ENCODE measurements at places on chromosomes 1 and 21.
A peak's percentile ranks its signal among the peaks of the same experiment; 100 is the strongest.

- no peak for DNase-seq
Observed at GRCh38 chr1:87816646-87817045, 488.0 kb downstream of the LMO4 start.

DNA sequence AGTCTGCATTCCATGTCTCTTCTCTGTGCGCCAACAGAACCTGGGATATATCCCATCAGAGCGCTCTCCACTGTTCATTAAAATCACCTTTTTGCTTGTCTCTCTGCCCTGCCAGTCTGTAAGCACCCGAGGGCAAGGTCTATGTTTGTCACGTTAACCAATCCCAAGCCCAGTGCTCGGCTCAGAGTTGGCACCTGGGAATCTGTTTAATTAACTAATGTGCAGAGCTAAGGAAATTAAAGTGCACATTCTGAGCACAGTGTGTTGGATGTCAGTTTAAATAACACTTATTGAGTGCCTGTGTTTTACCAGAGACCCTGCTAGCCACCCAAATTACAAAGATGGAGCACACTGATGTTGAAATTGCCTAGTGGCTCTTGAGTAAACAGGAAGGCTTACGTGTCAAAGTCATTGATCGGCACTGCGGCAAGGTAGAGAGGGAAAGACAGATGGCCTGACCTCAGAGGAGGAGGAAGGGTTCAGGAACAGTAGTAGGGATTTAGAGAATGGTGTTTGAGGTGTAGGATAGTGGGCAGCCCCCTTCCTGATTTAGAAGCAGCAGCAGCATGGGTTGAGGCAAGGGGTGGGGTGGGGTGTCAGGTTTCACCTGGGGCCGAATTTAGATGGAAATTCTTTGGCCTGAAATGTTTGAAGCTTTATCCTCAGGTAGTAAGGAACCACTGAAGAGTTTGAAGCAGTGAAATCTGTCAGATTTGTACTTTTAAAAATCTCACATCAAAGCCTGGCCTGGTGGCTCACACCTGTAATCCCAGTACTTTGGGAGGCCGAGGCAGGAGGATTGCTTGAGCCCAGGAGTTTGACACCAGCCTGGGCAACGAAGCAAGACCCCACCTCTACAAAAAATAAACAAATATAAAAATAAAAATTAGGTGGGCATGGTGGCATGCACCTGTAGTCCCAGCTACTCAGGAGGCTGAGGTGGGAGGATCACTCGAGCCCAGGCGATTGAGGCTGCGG is 7.7 kb downstream of the ARMH1 start:
- no peak for DNase-seq

GRCh38 chr1:173210283-173210682 is 3.2 kb upstream of the TNFSF4 start:
- DNase-seq = no peak

GRCh38 chr1:113758631-113759332 is 504 bp downstream of the PHTF1 start:
- peak; percentile 66 for DNase-seq

DNA sequence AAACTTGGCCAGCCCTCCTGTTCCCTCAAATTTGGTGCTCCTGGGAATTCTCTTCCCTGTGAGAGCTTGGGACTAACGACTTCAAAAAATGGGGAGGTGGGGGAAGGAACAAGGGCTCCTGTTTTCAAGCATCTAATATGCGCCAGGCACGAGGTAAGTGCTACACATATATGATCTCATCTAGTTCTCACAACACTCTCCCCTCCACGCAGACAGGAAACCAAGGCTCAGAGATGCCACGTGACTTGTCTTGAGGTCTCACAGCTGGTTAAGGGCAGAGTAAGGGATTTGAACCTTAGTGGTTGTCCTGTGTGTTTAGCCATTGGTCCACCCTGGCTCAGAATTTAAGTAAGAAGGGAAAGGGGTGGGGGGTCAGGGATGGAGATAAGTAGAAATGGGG is 125.9 kb downstream of the DMRTB1 start:
- DNase-seq = no peak

DNA sequence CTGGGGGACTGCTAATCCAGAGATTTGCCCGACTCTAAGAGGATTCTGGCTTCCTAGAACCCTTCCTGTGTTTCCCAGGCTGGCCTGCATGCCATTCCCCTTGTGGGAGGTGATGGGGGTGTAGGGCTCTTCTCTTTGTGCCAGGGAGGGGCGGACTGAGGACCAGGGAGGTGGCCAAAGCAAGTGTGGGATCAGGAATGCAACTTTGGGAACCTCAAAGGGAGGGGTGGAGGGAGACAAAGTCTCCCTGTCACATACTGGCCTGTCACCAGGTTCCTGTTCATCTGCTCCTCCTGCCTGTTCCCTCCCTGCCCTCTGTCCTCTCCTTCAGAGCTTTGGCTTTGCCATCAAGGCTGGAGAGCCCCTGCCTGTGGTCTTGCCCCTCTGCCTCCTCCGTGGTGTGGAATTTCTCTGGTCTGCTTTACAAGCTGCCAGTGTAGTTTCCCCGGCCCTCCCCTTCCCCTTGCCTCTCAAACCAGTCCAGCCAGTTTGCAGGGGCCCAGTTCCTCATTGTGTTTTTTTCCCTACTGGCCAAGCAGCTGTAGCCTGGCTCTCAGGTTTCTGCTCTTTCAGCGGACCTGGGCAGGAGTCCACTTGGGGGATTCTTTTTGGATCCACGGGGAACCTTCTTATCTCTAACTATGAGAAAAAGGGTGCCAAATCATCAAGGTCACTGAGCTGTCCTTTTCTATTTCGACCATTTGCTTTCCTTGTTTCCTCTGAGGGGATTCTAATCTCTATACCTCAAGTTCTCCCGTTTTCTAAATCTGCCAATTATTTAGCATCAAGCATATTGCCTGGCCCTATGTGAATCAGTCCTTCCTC is 1.8 kb downstream of the CGN start:
- DNase-seq = no peak

DNA sequence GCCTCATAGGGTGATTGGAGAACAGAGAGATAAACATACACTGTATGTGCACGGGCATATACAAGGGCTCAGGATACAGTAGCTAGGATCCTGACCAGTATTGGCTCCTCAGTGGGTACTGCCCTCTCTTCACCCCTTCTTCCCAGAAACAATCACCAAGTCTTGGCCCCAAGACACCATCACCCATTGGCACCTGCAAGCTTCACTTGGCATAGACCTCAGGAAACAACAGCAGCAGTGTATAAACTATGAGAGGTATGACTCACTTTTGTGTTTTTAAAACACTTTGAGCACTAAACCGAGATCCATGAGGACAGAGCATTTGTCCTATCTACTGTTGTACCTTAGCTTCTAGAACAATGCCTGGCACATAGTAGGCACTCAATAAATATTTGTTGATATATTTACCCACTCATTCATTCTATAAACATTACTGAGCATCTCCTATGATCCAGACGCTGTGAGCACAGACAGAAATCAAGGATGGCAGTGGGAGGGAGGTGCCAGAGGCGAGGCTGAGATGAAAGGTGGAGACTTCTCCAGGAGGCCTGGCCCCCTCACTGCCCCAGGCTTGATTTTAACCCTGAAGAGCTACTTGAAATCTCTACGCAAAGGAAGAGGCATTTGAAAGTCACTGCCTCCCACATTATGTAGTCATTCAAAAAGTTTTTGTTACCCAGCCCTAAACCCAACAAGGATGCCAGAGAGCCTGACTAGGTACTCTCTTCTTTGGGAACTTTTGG is 95.2 kb downstream of the CAMK2N1 start:
- no peak for DNase-seq

DNA sequence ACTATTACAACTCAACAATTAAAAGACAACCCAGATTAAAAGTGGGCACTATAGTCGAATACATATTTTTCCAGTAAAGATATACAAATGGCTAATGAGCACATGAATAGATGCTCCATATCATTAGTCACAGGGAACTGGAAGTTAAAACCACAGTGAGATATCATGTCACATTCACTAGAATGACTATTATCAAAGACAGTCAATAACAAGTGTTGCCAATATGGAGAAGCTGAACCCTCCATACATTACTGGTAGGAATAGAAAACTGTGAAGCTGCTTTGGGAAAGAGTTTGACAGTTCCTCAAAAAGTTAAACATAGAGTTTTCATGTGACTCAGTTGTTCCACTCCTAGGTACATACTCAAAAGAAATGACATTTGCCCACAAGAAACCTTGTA is 30.6 kb upstream of the MRPS6 start:
- DNase-seq = no peak

GRCh38 chr1:223136086-223136485 is 7.0 kb downstream of the TLR5 start:
- no peak for DNase-seq

GRCh38 chr1:180246579-180246978 is 16.5 kb downstream of the LHX4 start:
- DNase-seq = no peak

GRCh38 chr1:24912376-24913273 is 17.5 kb downstream of the RUNX3 start:
- DNase-seq = no peak

- DNase-seq = peak; percentile 65
Observed at GRCh38 chr1:10074059-10074851, 41.5 kb downstream of the UBE4B start.

- no peak for DNase-seq
Observed at GRCh38 chr1:17998889-17999288, 108.7 kb upstream of the IGSF21 start.

GRCh38 chr1:112465122-112465521 is 43.6 kb upstream of the WNT2B start:
- no peak for DNase-seq

DNA sequence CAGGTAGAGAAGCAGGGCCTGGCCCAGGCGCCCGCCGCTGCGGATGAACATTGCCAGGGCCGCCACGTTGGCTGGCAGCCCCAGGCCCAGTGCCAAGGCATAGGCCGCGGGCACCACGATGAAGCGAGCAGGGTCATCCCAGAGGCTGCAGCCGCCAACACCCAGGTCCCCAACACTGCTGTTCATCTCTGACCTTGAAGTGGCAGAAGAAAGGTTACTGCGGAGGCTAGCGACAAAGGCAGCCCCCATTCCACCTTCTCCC is 8.0 kb downstream of the TMEM35B start:
- DNase-seq = peak; percentile 27

DNA sequence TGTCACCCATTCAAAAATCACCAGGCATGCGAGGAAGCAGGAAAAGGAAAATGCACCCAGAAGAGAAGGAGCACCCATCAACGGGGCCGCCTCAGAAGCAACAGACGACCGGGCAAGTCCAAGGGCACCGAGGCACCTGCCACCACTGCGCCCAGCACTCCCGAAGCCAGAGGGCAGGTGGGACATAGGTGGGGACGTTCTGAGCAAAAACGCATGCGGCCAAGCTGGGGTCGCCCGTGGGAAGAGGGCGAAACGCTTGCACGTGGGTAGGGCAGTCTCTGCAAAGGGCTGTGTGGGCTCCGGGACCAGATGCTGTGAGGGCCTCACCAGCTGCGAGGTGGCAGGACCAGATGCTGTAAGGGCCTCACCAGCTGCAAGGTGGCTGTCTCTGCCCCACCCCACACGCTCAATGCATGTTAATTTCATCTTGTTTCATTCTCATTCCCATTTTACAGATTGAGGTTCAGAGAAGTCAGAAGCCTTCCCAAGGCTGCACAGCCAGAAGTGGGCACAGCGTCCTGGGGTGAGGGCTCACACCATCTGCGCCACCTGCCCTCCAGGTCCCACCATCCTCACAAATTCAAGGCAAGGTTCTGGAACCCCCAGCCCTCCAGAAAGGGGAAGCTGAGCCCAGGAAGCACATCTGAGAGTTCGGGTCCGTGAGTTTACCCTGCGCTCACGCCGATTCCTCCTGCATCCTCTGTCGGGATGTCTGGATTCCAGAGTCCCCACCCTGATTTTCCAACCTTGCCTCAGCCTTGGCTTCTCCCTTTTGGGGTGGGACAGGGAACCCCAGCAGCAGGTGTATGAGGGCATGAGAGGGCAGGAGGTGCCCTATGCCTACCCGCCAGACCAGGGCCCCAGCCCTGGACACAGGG is 8.2 kb upstream of the SAMD11 start:
- no peak for DNase-seq

GRCh38 chr1:175162955-175163354 is 29.6 kb downstream of the KIAA0040 start:
- no peak for DNase-seq

DNA sequence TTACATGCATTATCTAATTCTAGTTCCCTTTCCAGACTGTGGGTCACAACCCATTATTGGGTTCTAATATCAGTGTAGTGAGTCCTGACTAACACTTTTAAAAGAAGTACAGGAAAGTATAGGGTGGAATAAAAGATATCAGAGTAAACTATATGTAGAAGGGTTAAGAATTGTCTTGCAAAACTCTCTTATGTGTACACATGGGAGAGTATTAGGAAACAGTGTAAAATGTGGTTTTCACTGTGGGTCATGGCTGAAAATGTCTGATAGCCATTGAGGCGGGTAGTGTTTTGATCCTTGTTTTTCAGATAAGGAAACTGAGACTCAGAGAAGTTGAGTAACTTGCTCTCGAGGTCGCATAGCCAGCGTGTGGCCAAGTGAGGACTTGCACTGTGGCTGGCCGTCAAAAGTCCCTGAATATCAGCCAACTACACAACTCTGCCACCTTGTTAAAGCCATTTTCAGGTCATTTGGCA is 18.5 kb upstream of the MTARC1 start:
- no peak for DNase-seq

GRCh38 chr1:210250665-210250997 is 18.0 kb downstream of the SERTAD4 start:
- no peak for DNase-seq

DNA sequence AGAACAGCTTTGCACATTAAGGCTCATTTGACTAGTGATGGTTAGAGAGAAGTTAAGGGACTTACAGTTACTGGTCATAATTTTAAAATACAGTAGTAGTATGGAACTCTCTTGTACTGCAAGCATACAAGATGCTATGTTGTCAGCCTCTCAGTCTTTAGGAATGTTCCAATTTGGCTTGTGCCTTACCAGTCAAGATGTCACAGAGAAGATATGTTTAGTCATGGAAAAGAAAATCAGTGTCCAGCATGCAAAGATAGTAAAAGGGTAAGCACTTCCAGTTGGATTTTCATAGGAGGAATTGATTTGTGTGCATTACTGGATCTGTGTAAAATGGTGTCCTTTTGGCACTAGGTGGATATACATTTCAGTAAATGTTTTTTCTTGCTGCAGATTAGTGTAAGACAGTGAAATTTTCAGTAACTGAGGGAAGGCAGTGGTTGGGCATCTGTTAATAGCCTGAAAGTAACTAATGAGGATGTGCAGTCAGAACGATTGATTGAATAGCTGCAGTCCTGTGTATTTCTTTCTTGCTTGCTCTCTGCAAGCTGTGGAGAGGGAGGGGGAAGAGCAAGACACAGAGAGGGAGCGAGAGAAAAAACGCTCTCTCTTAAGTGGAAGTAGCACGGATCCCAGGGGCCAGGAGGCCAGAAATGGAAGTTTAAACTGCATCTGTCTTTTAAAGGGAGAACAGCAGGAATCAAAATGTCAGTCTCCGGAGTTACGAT is 108.2 kb downstream of the CLEC20A start:
- no peak for DNase-seq
